ENCODE measurements at places on chromosomes 6 and 20.

DNA sequence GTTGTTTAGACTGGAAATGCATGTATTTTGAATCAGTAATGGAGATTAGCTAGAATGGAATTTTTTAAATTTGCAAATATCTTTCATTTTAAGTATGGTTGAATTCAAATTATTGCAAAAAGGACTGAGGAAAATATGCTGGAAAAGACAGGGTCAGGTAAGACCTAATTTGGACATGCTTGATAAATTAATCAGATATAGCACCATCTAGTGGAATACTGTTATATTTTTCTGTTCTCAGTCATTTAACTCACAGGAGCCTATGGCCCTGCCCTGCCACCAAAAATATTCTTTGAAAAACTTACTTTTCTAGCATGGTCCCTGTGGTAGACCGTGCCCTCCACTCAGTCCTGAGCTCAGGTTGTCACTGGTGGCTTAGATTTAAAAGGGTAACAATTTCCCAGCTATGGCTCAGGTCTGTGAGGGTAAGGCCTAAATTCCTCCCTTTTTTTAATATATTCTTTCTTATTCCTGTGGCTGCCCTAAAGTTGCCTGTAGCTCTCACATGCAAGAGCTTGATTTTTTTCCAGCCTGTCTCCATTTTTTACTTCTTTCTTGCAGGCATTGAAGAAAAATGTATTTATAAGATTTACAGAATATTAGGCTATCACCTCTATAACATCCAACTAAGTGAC is 25.3 kb upstream of the KIAA1586 start:
- DNase-seq: no peak

- DNase-seq: no peak
Observed at GRCh38 chr20:57040466-57040865, 226.0 kb downstream of the BMP7 start.

DNA sequence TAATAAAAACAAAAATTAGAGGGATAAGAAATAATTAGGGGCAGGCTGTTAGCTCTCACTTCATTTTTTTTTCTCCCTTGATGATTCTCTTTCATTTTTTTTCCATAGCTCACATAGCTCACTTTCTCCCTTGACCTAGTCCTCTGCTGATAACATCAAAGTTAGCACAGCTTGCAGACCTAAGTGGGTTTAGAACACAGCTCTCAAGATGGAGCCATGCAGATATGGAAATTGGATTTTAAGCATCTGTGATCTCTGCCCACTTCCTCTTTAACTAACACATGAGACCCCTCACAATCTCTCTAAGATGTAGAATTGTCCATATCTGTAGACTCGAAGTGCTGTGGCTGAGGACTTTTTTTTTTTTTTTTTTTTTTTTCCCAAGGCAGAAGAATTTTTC is 257.1 kb downstream of the SOX4 start:
- no peak for DNase-seq

- no peak for DNase-seq
Observed at GRCh38 chr6:2230659-2231277, 14.6 kb downstream of the GMDS start.

- no peak for DNase-seq
Observed at GRCh38 chr6:14278446-14278845, 160.9 kb downstream of the CD83 start.

- no peak for DNase-seq
Observed at GRCh38 chr6:87993356-87993755, 54.3 kb upstream of the SPACA1 start.

- DNase-seq: no peak
Observed at GRCh38 chr20:53809217-53809616, 215.6 kb upstream of the ZNF217 start.

DNA sequence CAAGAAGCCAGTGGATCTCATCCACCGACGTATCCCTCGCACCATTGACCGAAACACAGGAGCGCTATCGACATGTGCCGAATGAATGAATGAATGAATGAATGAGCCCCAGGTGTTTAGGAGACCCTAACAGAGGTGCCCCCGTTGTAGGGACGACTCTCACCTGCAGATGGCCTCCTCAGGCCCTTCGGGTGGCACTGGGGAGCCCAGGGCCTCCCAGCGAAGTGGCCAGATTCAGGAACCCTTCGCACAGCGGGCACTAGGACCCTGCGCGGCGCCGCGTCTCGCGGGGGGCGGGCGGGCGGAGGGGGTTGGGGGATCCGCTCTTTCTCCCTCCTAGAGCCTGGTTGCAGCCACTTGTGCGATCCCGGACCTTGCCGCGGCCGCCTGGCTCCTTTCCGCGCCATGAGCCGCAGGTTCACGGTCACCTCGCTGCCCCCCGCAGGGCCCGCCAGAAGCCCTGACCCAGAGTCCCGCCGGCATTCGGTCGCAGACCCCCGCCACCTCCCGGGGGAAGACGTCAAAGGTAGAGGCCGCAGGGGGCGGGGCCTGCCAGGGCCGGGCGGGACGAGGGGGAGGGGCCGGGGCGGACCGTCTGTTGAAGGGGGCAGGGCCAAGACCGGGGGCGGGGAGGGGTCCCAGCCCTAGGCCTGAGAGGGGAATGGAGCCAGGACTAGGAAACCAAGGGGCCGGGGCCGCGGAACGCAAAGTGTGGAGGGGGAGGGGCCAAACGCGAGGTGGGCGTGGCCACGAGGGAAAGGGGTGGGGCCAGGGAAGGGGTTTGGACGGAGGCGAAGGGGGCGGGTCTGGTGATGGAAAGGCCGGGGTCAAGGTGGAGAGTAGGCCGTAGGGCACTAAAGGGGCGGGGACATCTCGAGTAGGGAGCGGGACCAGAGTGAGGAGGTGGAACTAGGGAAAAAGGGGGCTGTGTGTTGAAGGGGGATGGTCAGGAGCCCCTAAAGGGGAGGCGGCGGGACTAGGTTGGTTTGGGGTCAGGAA is 7.4 kb upstream of the SLC12A5 start:
- DNase-seq: peak; percentile 68

GRCh38 chr20:40016392-40016791 is 672.6 kb downstream of the MAFB start:
- DNase-seq: no peak

DNA sequence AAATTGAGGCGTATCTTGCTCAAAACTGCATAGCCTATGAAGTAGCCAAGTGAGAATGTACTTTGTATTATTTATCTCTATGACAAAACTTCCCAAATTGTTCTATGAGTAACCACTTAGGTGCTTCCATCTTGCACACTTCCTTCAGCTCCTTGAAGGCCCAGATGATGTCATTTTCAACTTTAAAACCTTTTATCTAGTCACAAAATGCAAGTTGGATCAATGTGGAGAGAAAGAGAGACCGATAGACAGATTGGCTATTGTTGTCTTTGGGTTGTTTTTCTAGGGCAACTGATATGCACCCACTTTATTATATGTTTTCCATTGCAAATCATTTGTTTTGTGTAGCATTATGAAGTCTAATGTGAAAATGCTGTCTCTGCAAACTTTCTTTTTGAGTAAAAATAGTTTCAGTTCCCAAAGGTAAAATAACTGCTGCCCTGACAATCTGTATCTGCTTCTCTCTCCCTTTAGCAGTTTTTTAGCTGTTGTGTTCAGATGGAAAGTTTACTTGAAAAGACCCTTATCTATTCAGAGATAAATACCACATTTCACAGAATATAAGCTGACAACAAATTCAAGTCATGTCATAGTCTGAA is 73.7 kb upstream of the CITED2 start:
- no peak for DNase-seq

DNA sequence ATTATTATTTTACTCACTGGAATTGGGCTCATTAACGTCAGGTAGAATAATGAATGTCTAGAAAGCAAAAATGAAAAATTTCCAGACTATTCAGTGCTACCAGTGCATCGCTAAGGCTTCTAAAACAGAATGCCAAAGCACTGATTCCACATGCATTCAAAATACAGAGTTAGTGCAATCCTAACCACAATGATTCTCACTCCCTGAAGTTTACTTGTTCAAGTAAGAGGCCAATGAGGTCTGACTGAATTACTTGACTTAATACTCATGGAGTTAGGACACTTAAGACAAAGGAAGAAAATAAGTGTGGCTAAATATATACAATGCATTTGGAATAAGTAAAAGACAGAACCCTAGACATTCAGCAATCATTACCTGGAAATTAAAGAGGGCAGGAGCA is 220.5 kb downstream of the PKHD1 start:
- DNase-seq: no peak

- no peak for DNase-seq
Observed at GRCh38 chr6:3137057-3137777, 18.7 kb downstream of the BPHL start.

DNA sequence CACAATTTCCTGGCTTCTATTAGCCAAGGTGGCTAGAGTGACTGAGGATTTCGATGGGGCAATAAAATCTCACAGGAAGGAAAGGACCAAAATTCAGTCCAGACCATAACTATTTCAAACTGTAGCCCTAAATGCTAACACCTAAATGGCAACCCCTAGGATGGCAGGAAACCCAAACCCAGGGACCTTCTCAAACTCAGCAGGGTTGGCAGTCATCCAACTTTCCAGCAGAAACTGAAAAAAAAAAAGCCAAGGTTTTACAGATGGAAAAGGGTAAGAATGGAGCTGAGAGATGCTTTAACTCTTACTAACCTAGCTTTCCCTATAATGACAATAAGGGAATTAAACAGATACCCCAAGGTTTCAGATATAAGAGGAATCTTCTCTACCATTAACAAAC is 10.5 kb downstream of the IBTK start:
- DNase-seq: no peak

DNA sequence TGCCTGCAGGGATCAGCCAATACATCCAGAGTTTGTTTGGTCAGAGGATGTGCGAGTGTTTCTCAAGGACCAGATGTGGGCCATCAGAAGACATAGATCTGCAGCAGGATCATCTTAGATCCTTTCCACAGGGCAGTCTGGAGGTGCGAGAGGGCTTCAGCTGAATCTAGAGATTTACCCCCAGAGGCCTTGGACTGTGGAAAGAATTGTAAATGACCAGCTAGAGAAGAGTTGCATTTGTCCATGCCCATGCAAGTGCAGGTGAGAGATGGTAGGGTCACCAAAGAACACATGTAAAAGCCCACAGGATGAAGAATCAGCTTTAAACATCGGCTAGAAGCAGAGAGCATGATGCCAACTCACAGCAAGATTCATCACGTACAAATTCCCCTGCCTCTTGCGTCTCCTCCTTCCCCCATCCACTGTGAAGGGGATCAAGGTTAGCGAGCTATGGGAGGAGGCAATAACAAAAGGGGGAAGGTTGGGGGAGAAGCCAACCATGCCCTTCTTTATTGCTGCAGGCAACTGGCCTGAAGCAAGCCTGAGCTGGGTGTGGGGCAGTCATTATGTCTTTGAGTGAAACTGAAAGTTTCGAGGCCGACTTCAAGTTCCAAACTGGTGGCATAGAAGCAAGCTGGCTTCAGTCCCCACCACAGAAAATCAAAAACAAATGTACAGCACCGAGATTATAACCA is 83.5 kb downstream of the SCML4 start:
- peak; percentile 49 for DNase-seq

DNA sequence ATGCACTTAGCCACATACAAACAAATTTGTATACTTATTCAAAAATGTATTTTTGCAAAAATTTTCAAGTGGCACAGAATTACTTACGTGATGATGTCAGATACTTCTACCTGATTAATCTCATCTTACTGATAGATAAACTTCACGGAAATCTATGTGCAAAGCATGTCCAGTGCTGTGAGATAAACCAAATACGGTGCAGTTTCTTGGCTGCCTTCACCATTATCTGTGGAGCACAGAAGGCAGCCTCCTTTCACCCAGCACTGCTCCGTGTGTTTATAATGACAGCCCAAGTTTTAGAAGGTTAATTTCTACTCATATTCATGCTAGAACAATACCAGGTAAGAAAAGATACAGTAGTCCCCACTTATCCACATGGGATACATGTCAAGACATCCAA is 59.0 kb upstream of the PDE10A start:
- no peak for DNase-seq

DNA sequence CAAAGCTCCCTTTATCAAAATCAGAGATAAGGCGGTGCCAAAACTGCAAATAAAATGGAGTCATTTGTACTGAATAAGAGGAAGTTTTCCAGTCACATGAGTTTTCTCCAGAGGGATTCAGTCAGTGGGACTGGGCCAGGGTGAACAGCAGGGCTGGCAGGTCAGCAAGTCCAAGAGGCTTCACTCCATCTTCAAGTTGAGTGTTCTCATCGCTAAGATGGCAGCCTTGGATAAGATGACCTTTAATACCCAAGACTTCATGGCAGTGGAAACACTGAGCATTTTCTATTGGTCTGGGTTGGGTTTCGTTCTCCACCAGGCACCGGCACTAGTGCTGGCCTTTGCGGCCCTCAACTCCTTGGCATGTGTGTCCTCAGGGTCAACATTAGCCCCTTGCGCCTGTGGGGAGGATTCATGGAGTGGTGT is 29.3 kb upstream of the IGF2R start:
- DNase-seq: no peak

GRCh38 chr6:14200047-14200446 is 82.5 kb downstream of the CD83 start:
- no peak for DNase-seq

DNA sequence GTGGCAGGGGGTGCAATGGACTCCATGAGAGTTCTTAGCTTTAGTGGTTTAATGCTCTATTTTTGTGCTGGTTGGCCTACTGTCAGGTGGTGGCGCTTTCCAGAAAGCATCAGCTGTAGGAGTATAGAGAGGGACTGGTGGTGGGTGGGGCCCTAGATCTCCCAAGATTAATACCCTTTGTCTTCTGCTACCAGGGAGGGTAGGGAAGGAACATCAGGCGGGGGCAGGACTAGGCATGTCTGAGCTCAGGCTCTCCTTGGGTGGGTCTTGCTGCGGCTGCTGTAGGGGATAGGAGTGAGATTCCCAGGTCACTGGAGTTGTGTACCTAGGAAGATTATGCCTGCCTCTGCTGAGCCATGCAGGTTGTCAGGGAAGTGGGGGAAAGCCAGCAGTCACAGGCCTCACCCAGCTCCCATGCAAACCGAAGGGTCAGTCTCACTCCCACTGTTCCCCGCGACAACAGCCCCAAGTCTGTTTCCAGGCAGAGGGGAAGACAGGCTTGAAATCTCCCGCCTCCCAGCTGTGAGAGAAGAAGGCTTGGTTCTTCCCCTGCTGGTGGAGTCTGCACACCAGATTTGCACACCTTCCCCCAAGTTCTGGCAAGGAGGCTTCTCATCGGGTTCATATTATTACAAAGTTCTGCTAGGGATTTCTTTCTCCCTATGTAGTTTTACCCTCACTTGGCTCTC is 46.7 kb upstream of the PKIB start:
- no peak for DNase-seq

GRCh38 chr6:1390946-1391799 is 1.8 kb downstream of the FOXF2 start:
- no peak for DNase-seq

GRCh38 chr20:10877342-10877741 is 203.5 kb upstream of the JAG1 start:
- no peak for DNase-seq

GRCh38 chr6:14458669-14459266 is 341.2 kb downstream of the CD83 start:
- DNase-seq: no peak

GRCh38 chr6:43621078-43621835 is 7.8 kb downstream of the GTPBP2 start:
- no peak for DNase-seq

- DNase-seq: no peak
Observed at GRCh38 chr6:150687508-150687907, 87.8 kb downstream of the PLEKHG1 start.

- no peak for DNase-seq
Observed at GRCh38 chr6:67141005-67141404, 1434.0 kb upstream of the EYS start.

GRCh38 chr6:20338156-20338555 is 63.5 kb upstream of the E2F3 start:
- DNase-seq: no peak

GRCh38 chr6:91366781-91367180 is 779.9 kb upstream of the MAP3K7 start:
- no peak for DNase-seq

Data from activated CD4-positive, alpha-beta T cell treated with anti-CD3 and anti-CD28 coated beads, Interleukin-2, amount 50 U/mL, for 48 hours (primary cell).